ENCODE measurements at places on chromosomes 11 and 22.

DNA sequence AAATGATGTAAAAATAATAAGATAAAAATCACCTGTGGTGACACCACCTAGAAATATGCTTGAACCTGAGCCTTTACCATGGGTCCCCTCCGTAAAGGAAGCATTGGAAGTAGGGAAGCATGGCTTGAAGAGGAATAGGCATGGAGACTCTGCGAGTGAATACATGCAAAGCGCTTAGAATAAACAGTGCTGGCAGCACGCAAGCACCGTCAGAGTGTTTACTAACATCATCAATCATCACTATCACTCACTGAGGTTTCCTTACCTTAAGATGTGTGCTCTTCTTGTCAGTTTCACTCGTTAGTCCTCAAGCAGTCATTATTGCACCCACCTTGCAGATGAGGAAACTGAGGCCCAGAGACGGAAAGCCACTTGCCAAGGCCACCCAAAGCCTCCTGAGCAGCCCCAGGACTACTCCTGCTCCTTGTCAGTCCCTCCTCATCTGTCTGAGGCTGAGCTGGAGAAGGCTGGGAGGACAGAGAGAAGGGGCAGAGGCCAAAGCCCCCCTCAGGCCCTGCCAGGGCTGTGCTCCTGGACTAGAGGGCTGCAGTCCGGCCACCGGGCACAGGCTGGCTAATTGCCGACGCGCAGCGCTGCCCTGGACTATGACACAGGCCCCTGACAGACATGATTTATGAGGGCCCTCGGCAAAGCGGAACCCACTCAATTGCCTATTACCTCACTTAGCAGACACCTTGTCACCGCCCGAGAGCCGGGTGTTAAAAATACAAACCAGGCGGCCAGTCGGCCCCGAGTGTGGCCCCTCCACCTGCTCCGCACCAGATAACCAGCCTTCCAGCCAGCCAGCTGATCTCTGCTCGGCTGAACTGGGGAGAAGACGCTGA is 168.9 kb downstream of the MN1 start:
- no peak for DNase-seq

GRCh38 chr11:119679346-119679745 is 49.7 kb downstream of the NECTIN1 start:
- DNase-seq, result no peak

DNA sequence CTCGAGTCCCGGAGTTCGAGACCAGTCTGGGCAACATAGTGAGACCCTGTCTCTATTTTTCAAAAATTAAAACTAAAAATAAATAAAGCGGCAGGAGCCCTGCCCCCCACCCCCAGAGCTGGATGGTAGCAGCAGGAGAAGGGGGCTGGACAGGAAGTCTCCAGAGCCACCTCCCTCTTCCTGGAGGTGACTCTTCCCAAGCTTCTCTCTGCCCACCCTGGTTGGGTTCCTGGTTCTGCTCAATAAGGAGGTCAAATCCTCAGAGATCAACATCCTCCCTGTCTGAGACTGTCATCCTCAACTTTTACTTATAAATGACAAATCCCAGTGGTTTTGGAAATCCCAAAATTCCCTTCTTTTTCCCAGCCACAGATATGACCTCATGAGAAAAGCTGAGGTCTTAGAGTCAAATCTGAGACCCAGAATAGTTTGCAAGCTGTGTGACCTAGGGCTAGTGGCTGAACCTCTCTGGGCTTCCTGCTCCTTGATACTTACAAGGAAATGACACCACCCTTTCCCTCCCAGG is 987 bp downstream of the C1QTNF6 start:
- no peak for DNase-seq

- no peak for DNase-seq
These were observed 12.2 kb downstream of the RASD2 start for GRCh38 chr22:35552846-35553245.

GRCh38 chr11:110897035-110897434 is 184.8 kb upstream of the ARHGAP20 start:
- DNase-seq, result no peak

DNA sequence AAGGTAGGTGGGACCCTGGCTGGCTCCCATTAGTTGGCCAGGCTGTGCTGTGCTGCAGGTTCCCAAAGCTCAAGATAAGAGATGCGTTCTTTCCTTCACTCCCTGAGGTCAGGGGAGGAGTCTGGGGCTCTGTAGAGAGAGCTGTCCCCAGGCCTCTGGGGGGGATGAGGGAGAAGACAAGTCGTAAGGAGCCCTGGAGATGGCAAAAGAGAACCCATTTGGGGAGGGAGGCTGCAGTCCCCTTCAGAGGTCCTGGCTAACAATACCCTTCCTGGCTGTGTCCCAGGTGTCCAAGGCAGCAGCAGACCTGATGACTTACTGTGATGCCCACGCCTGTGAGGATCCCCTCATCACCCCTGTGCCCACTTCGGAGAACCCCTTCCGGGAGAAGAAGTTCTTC is 916 bp downstream of the GNG3 start:
- no peak for DNase-seq

GRCh38 chr11:75557666-75558494 is 4.2 kb upstream of the SERPINH1 start:
- no peak for DNase-seq

- no peak for DNase-seq
These were observed 37.5 kb downstream of the FAM227A start for GRCh38 chr22:38618682-38619081.

GRCh38 chr11:38791346-38791961 is 2193.4 kb upstream of the RAG2 start:
- no peak for DNase-seq

DNA sequence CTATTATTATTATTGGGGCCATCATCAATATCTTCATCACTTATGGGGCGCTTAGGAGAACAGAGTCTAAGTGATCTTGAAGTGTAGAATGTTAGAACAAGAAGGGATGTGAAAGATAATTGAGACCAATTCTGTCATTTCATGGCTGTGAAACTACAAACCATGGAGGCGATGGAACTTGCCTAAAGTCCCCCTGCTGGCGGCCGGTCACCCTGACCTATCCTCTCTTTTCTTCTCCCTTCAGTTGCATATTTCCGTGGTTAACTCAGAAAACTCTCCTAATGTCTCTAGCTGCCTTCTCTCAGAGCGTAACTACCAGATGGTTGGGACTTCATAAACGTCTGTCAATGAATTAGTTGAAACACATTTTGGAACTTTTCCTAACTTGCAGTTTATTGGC is 6.6 kb upstream of the OR4B1 start:
- no peak for DNase-seq

GRCh38 chr11:33577204-33577603 is 123.4 kb downstream of the C11orf91 start:
- no peak for DNase-seq

- DNase-seq, result no peak
These were observed 72.4 kb downstream of the PANX1 start for GRCh38 chr11:94201004-94201465.

GRCh38 chr22:17878186-17878694 is 104.0 kb upstream of the BID start:
- no peak for DNase-seq

- DNase-seq, result no peak
These were observed 41.8 kb downstream of the TMPRSS5 start for GRCh38 chr11:113664069-113664980.

- peak; percentile 64 for DNase-seq
These were observed 648 bp downstream of the FOSL1 start for GRCh38 chr11:65899356-65900124.

All from activated CD4-positive, alpha-beta T cell treated with anti-CD3 and anti-CD28 coated beads for 24 hours (primary cell).